ENCODE measurements at places on chromosomes 7 and 10.
A peak's percentile ranks its signal among the peaks of the same experiment; 100 is the strongest.

- no peak for DNase-seq
Measured at GRCh38 chr7:110868458-110868857, 222.5 kb upstream of the LRRN3 start.

DNA sequence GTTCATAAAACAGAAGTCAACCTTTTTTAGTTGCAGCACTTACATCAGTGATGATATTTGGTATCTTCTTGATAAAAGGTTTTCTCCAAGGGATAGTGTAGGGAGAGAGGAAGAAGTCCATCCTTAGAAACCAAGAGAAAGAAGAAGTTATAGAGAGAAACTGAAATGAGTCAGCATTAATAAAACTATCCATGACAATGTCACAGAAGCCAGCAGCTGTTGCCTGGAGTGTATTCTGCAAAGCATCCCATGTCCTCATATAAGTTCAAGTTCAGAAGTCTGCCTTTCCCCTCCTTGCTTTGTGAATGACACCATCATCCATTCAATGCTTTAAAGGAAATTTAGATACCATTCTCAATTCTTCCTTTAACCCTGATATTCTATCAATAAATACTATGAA, 14.4 kb upstream of the COL1A2 start:
- DNase-seq = no peak

GRCh38 chr10:3150366-3150765, 22.2 kb downstream of the PITRM1 start:
- no peak for DNase-seq

DNA sequence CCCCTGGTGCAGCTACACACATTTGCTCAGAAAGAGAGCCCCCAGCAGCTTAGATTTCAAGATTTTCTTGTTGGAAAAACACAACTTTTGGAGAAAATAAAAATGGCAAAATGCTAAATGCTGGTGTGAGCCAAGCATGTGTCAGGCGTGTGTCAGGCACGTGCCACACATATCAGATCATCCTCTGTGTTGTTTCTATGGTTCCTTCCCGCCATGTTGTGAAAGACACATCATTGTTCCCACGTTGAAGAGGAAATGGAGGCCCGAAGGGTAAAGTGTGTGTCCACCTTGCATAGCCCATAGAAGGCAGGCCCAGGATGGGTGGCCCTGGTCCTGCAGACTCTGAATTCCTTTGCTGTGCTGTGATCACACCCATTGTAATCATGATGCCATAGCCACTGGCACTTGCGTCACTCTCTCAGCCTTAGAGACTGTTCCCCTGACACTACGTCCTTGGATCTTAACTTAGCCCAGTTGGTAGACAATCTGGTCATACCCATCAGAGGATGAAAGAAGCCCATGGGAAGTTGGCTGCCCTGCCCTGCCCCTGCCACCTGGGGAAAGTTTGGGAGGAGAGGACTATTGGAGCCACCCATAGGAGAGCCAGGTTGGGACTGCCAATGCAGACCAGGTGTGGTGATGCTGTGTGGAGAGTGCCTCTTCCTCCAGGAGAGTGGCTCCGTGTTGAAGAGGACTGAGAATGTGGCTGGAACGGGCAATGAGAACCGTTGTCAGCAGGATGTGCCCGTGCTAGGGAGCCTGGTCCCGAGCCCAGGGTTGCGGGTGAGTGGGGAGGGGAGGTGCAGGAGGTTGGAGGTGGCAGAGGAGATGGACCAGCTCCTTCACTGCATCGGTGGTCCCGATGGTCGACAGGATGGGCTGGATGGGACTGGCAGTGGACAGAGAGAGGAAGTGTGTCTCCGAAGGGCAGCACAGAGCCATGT, 65.6 kb upstream of the IGFBP3 start:
- DNase-seq = no peak

- no peak for DNase-seq
Measured at GRCh38 chr7:2004841-2005725, 227.7 kb downstream of the MAD1L1 start.

GRCh38 chr10:26336979-26337378, 101.2 kb upstream of the APBB1IP start:
- DNase-seq = no peak

- no peak for DNase-seq
Measured at GRCh38 chr10:127907411-127908105, 655 bp downstream of the PTPRE start.

- no peak for DNase-seq
Measured at GRCh38 chr7:2237109-2237602, 4.4 kb upstream of the MAD1L1 start.

- no peak for DNase-seq
Measured at GRCh38 chr7:21051865-21052264, 265.2 kb upstream of the SP8 start.

DNA sequence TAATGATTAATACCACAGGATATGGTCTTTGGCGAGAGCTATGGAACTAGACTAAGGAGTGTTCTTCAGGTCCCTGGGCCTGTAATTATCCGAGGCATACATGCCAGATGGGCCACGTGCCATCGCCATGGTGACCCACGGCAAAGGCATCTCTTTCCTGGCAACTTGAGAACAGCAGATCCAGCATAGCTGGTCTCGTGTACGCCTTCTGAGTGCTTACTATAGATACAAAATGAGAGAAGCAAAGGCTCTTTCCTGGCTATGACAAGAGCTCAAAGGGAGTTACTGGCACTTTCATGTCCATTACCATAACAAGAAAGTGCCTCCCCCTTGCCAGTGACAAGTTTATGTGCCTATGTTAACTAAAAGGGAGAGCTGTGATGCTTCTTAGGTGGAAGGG, 26.0 kb upstream of the GLI3 start:
- DNase-seq = no peak

DNA sequence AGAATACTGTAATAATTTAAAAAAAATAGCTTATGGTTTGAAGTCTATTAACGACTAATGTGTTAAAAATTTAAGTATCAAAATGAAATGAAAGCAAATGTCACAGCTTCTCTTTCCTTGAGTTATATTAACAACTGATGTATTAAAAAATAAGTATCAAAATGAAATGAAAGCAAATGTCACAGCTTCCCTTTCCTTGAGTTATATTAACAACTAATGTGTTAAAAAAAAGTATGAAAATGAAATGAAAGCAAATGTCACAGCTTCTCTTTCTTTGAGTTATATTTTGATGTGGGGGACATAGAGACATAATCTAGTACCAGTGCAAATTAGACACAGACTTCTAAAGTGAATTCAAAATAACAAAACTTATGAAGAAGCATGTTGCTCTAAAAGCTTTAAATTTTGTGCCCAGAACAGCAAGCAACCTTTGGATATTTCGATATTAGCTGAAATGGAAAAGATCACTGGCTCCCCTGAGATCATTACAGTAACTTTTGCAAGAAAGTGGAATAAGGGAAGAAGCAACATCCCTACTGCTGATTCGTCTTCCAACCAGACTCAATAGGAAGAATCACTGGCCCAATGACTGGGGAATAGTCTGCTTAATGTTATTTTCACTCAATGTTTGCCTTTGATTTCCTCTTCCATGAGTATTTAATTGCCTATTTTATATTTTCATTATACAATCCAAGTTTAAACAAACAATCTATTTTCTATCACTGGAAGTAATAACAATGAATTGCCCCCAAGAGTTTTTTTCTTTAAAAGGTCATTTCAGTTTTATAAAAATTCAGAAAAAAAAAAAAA, 8.0 kb downstream of the SKAP2 start:
- no peak for DNase-seq

DNA sequence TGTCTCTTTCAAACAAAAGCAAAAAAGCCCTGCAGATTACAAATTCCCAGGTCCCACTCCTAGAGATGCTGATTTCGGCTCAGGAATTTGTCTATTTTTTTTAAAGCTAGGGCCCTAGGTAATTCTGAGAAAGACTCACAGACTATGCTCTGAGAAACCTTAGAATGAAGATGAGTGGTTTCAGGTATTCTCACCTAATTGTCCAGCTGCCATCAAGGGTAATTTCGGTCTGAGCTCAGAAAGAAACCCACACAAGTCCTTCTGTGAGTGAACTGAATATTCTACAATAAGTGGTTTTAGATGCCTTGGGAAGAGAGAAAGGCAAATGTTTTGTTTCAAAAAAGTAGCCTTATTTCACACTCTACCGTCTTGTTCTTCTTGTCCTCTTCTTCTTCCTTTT, 45.7 kb downstream of the DCLRE1A start:
- DNase-seq = no peak

DNA sequence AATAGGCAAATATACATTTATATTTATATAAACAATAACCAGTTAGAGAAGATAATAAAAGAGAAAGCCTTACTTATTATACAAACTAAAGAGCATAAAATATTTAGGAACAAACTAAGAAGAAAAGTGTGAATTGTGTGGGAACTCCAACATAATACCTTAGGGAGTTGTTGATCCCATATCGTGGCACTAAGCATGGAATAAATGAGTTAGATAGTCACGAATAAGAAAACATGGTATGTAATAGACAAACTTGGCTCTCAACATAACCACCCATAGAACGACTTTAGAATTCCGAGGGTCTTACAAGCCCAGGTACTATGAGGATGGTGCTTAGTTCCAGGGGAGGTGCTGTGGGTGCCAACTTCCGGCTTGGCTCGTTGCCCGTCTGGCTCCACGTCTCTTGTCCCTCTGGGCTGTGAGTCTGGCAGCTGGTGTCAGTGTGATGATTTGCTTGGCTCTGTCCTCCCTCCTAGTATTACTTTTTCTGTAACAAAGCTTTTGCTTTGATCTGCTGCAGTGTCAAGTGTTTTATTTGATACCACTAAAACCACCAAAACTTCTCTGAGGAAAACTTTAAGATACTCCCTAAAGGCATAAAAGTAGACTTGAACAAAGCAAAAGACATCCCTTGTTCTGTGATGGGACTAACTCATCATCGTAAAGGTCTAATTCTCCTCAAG, 9.5 kb upstream of the RBM20 start:
- no peak for DNase-seq

GRCh38 chr10:78415111-78415510, 381.4 kb downstream of the RPS24 start:
- DNase-seq = no peak

GRCh38 chr10:111473361-111473760, 396.5 kb downstream of the ADRA2A start:
- no peak for DNase-seq

DNA sequence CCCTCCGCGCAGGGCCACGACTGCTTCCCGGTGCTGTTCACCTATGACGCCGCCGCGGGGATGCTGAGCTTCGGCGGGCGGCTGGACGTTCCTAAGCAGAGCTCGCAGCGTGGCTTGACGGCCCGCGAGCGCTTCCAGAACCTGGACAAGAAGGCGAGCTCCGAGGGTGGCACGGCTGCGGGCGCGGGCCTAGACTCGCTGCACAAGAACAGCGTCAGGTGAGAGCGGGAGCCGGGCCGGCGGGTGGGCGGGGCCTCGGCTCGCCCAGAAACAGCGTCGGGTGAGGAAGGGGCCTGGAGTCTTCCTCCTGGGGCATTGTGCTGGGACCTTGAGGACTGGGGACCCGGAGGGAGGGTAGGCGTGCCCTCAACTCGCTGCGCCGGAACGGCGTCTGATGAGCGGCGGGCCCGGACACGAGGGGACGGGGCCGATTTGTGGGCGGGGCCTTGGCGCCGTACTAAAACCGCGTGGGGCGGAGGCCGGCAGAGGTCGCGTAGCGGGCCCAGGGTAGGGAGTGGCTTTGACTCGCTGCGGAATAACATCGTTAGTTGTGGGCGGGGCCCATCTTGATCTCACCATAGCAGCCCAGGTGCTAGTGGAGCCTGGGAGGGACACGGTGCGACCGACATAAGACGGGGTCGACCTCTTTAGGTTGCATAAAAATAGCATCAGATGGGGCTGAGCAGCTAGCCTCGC, 15.6 kb downstream of the PDAP1 start:
- peak; percentile 67 for DNase-seq

DNA sequence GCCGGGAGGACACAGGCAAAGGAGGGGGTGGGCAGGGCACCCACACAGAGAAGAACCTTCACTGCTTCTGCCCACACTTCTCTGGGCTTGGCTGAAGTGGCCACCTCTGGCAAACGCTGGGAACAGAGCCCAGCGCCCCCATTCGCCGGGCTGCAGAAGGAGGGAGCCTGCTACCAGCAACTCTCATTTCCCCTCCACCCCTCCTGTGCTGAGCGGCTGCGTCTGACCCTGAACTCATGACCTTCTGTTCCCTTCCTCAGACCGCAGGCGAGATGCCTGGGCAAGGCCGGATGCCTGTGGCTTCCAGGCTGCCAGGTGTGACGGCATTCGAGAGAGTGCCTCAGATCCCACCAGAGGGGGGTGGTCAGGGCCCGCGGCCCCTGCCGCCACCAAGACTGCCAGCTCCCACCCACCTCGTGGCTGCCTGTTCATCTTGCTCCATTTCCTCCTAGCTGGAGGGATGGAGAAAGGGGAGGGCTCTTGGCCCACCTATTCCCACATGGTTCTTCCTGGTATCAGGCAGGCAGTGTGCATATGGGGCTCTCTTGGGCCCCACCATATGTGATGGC, 19.8 kb downstream of the DNAJB12 start:
- no peak for DNase-seq

- DNase-seq = no peak
Measured at GRCh38 chr7:130426564-130426963, 14.3 kb downstream of the CEP41 start.

GRCh38 chr7:84248843-84249242, 54.3 kb upstream of the SEMA3A start:
- no peak for DNase-seq

DNA sequence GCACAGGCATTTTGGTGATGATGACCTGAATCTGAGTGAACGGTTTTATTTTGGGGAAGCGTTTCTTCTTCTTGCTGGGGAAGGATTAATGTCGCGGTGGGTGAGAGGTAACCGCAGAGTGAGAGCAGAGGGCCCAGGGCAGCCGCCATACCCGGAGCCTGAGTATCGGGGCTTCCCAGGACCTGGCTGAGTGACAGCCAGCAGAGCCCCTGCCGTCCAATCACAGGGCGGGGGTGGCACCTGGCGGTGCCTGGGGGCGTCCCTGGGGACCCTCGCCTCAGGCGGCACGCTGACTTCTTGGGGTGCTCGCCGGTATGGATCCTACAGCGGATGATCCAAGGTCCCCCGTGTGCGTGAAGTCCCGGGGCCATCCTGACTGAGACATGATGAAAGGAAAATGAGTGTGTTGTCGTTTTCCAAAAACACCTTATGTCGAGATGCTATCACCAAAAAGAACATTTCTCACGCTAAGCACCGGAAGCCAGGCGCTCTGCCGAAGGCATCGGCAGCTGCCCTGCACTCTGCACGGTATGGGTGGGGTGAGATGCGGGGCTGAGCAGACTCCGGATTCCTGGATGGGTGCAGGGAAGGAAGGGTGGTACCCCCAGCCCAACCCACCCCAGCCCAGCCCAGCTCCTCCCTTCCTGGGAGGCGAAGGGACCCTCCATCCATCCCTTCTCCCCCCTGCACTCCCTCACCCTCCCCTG, 227.9 kb upstream of the SHH start:
- no peak for DNase-seq

GRCh38 chr10:130884456-130884855, 427.1 kb downstream of the TCERG1L start:
- no peak for DNase-seq

- DNase-seq = no peak
Measured at GRCh38 chr10:58574058-58574457, 61.4 kb downstream of the BICC1 start.

GRCh38 chr7:50196719-50197118, 103.7 kb upstream of the ZPBP start:
- DNase-seq = no peak
